Lung microvascular endothelial cell (primary cell): ENCODE measurements at places on chromosomes 12 and 14.

- DNase-seq: no peak
These were observed 34.2 kb downstream of the CKAP4 start for GRCh38 chr12:106213662-106214061.

GRCh38 chr14:35215110-35215813 is 76.9 kb upstream of the PSMA6 start:
- DNase-seq: peak; percentile 14

DNA sequence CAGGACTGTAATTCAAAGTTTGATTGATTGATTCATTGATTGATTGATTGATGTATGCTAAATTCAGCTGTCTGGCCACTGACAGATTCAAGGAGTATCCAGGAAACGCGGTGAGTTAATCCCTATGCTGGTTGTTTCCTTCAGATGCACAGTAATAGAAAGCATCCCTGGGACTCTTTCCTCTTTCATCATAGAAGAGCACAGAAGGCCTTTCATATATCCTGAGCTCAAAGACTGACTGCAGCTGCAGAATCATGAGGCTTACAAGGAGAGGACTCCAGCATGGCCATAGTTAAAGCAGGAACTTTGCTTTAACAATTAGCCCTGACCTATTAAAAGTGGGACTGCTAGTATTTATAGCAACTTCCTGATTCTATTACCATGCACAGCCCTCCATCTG is 187.7 kb upstream of the TMTC1 start:
- peak; percentile 70 for DNase-seq

DNA sequence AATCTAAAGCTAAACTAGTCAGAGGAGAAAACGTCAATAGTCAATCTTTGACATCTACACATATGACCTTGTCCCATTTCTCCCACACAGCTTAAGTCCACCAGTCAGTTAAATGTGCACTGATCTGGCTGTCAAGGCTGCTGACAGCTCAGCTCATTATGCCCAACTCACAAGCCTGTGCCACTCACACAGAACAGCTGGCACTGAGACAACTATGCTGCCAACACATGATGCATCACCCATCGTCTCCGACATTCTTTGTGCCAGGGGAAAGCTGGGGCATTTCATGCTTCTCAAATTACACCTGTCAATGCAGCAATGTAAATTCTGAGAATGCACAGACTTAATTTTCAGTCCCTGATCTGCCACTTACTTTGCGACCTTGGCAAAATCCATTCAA is 25.3 kb downstream of the GNS start:
- DNase-seq: no peak

DNA sequence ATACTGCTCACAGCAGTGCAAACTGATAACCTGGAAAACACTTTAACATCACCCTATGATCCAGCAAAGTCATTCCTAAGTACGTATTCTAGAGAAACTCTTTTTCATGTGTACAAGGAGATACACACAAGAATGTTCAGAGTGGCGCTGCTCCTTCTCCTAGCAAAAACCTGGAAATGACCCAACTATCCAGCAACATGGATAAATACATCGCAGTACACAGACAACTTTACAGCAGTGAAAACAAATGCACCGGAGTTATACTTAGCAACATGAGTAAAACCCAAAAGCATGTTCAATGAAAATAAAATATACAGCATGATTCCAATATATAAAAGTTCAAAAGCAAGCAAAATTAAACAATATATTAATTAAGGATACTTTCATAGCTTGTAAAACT is 18.7 kb downstream of the SART3 start:
- no peak for DNase-seq

- peak; percentile 73 for DNase-seq
These were observed 20.9 kb downstream of the SYNE3 start for GRCh38 chr14:95495538-95496025.

DNA sequence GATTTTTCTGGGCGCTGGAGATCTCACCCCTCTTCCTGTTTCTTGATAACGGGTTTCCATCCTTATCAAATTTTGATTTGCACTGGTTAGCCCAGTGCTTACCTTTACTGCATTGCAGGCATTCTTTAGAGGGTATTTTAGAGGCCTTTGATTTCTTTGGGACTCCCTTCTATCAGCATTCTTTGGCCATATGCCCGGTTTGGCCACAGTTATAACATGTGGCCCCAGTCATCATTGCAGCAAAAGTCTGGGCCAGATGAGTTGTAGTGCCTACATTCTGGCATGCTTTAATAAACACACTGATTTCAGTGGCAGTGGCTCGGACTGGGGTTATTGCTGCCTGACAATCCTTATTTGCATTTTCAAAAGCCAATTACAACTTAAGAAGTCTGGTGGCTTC is 82.3 kb downstream of the KCNMB4 start:
- DNase-seq: no peak

GRCh38 chr14:72547999-72548398 is 345.9 kb downstream of the DPF3 start:
- peak; percentile 30 for DNase-seq

DNA sequence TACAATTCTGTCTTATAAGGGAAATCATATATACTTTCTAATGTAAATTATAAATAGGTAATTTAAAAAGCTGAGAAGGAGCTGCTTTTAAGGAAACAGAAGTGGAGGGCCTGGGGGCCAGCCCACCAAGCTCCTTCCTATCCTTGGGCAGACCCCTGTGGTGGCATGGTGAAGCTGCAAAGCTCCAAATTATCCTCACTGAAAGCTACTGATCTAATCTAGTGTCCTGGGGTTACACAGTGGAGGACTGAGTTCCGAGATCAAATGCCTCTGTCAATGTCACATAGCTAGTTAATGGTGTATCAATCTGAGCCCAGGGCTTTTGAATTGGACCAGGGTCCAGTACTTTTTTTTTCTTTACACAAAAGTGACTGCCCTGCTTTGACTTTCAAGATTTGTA is 355.4 kb downstream of the CEP128 start:
- no peak for DNase-seq

GRCh38 chr12:117596968-117597367 is 235.5 kb upstream of the NOS1 start:
- no peak for DNase-seq

GRCh38 chr14:55758796-55759195 is 178.8 kb downstream of the KTN1 start:
- no peak for DNase-seq

GRCh38 chr12:69936214-69936731 is 111.2 kb downstream of the MYRFL start:
- DNase-seq: no peak

DNA sequence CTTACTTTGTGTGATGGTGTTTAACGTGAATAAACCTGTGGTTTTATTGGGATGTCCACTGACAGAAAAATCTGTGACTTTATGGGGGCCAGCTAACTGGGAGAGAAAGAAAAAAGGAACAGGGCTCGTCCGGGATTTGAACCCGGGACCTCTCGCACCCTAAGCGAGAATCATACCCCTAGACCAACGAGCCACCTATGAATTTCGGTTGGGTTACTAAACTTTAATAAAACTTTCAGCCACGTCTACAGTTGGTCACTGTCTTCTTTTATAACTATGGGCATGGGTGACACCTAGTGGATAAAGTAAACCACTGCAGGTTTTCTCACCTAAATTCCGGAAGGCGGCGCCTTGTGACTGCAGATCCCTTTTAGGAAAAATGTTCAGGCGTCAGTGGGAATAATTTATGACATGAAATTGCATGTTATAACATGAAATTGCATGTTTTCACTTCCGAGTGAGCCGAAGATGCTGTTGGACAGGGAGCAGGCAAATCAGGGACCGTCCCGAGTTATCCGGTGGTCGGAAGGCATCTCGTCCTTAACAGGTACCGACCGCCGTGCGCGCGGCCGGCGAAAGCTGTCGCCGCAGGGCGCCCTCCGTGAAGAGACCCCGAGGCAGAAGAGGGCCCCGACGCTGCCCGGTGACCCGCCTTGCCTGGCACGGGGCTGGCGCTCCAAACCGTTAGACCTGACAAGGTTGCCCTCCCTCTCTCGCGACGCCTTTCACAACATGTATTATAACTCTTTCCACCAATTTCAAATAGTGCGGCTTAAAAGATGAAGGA is 18.2 kb upstream of the RNASE12 start:
- peak; percentile 93 for DNase-seq

GRCh38 chr14:40119765-40120164 is 687.5 kb upstream of the FBXO33 start:
- DNase-seq: no peak

DNA sequence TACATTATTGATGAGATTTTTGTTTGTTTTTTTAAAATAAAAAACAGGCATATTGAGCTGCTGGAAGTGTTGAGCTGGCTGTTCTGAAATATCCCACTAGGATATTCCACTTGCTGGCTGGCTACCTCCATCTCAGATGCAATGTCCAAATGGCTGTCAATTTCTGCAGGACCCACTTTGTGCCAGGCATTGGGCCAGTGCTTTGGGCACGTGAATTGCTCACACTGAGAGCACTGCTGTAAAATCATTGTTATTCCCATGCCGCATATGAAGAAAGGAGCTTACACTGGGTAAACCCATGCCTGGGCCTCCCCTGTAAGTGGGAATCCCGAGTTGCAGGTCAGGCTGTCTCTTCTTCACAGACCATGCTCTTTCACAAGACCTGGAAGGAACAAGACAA is 56.7 kb downstream of the RGS6 start:
- no peak for DNase-seq

- DNase-seq: no peak
These were observed 44.4 kb upstream of the ALG10 start for GRCh38 chr12:33977887-33978286.

DNA sequence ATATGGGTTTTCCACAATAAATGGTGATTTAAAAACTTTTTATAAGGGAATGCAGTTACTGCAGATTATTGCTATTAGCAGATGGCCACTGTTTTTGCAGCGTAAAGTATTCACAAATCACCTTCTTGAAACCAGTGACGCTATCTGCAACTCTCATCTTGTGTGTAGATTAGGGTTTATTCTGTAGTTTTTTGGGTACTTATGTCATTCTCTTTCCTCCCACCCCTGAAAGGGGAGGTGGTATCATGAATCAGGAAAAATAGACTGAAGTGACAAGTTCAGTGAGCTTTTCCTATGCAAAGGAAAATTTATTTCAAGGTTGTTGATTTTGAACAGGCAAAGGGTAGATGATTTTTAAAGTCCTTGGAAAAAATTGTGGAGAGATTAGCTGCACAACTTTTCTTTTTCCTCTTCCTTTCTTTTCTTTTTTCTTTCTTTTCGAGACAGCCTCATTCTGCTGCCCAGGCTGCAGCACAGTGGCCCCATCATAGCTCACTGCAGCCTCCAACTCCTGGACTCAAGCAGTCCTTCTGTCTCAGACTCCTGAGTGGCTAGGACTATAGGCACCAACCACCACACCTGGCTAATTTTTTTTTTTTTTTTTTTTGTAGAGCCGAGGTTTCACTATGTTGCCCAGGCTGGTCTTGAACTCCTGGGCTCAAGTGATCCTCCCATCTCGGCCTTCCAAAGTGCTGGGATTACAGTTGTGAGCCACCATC is 1.6 kb downstream of the FRS2 start:
- DNase-seq: no peak

GRCh38 chr12:20212658-20213555 is 155.4 kb upstream of the PDE3A start:
- DNase-seq: peak; percentile 100

- DNase-seq: peak; percentile 35
These were observed 67.0 kb downstream of the C2CD5 start for GRCh38 chr12:22477166-22477893.

DNA sequence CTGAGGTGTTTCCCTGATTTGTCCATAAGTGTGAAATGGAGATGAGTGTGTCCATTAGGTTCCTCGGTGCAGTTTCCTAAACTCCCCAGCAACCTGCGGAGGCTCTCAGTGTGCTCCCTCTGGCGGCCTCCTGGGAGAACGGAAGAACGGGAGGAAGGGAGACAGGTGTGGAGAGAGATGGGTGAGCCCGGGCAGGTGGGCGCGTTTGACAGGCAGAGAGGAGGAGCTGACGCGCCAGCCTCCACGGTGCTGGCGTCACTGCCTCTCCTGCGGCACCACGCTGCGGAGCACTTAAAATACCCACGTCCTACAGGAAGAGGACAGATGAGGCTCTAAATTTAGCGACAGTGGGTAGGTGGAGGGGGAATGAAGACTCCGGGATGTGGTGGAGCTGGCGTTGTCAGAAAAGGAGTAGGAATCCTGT is 26.8 kb upstream of the PEX5 start:
- DNase-seq: peak; percentile 28

GRCh38 chr14:75578102-75578785 is at the start of gene FLVCR2:
FLVCR2 (plus strand) TSS chr14:75578620; CDS start chr14:75578973, 353 bp downstream.
- peak; percentile 63 for DNase-seq

- DNase-seq: no peak
These were observed 26.2 kb upstream of the ALX1 start for GRCh38 chr12:85253853-85254252.

- no peak for DNase-seq
These were observed 42.1 kb upstream of the GPR132 start for GRCh38 chr14:105107351-105107750.

- DNase-seq: peak; percentile 73
These were observed 148.7 kb downstream of the SMOC1 start for GRCh38 chr14:70027785-70028428.

DNA sequence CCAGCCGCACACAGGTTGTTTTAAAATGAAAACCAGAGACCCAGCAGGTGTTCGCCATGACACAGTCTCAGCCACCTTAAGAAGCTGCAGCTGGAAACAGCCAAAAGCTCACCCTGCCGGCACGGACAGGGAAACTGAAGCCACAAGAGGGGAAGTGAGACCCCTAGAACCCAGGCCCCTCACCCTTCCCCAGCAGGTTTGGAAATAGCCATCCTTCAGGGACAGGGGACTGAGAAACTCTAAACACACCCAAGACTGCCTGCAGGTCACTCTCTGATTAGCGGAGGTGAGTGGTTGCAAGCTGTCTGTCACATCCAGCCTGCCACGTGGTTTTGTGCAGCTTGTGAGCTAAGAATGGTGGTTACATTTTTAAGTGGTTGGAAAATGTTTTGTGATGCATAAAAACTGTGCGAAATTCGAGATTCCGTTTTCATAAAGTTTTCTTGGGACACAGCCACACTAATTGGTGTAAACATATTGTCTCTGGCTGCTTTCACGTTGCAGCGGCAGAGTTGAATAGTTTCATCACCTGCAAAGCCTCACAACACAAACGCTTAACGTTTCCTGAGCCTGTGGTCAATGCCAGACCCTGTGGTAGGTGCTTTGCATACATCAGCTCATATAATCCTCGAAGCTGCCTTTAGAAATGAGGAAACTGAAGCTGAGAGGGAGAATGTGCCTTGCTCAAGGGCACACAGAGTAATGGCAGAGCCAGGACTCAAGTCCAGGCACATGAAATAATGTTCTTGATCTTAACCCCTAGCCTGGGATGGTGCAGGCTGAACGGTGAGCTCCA is 1.7 kb upstream of the SELPLG start:
- DNase-seq: no peak

GRCh38 chr12:45220363-45220931 is 4.6 kb downstream of the ANO6 start:
- no peak for DNase-seq
